Thoracic aorta (tissue), 2 donors: ENCODE measurements at places on chromosomes 2 and 18.

- no peak for DNase-seq
Observed at GRCh38 chr2:44135771-44136170, 32.9 kb upstream of the PPM1B start.

GRCh38 chr2:30368258-30368657 is 78.8 kb upstream of the LCLAT1 start:
- DNase-seq = no peak

GRCh38 chr2:5665066-5665465 is 27.1 kb upstream of the SOX11 start:
- DNase-seq = no peak

GRCh38 chr2:64328756-64329155 is 125.2 kb upstream of the LGALSL start:
- DNase-seq = no peak

GRCh38 chr2:146949400-146949799 is 895.4 kb upstream of the ACVR2A start:
- no peak for DNase-seq

DNA sequence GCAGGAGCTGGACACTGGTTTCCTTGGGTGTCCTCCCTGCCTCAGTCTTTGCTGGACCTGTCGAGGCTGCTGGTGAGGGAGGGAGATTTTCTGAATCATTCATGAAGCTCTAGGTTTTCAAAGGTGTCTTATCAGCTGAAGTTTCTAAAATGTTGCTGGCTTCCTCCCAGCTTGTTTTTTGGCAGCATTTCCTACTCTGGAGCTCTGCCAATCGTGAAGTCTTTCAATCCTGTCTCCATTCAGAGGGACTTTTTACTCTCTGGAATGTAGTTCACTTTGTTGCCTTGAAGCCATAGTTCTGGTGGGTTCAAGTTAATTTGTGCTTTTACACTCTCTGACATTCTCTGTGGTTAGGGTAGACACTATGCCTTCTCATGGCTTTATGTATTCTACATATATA is 23.9 kb downstream of the SNTG2 start:
- DNase-seq = no peak

GRCh38 chr2:115083225-115083624 is 640.8 kb downstream of the DPP10 start:
- no peak for DNase-seq

DNA sequence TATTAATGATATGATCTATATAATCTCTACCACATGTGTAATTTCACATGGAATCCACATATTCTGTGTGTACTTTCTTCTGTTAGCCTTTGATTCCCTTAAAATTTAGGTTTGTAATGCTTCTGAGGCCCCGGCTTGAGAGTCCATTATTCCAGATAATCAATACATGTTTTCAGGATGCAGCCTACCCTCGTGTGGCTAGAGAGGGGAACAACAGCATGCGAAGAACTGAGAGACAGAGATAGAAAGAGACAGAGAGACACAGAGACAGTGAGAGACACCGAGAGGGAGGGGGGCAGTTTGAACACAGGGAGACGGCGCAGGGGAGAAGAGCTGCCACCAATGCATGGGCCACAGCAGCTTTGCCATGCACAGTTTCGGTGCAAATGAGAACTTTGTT is 185.4 kb downstream of the SNTG2 start:
- DNase-seq = no peak

DNA sequence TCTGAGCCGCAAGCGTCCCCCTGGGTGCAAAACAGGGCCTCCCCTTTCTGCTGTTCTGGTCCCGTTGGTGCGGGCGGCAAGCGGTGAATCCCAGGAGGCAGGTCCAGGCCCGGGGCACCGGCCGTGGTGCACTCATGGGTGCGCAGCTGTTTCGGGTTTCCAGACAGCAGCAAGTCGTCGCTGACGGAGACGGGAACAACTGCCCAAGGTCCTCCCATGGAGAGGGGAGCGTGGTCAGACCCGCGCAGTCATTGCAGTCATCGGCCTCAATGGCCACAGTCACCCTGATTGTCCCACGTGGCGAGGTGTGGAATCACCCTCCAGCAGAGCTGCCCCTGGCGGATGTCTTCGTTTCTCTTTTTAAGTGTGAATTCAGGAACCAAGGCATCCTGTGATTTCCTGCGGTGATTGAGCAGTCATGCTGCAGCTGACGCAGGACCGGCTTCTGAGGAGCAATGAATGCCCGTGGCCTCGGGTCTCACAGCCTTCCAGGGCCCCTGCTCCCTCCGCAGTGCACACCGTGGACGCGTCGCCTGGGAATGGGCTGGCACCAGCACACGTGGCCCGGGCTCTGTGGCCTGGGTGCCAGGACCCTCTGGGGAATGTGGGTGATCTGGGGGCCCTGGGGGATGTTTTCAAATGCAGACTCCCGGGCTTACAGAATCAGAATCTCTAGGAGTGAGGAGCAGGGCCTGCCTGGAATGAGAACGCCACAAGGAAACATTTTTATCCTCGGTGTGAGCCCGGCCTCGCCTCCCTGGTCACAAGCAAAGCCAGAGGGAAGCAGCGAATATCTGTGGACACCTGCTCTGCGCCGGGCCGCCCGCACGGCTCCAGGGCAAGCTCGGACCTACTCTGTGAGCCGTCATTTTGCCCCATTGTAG is 244.2 kb upstream of the SALL3 start:
- no peak for DNase-seq

DNA sequence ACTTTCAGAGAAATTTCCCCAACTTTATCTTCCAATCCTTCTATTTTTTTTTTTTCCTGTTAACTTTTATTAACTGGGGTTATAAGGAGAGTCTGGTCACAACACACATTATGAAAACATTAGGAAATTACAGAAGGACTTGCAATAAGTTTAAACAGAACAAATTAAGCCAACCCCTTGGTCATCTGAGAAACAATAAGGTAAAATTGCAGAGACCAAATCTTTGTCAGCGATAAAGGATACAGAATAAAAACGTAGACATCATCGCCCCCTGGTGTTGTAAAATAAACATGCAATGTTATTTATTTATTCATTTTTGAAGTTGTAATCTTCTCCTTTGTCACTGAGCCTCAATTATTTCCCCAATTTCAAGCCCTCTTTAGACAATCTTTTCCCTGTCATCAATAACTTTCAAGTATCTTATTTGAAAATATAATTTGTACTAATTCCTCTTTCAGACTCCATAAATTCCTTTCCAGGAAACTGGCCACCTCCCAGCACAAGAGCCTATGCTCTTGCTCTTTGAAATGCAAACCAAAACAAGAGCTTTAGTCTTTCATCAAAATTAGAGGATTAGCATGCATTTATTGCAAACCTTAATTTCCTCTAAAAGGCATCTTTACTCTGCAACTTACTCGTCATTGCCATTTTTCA is 19.5 kb downstream of the G6PC2 start:
- no peak for DNase-seq

DNA sequence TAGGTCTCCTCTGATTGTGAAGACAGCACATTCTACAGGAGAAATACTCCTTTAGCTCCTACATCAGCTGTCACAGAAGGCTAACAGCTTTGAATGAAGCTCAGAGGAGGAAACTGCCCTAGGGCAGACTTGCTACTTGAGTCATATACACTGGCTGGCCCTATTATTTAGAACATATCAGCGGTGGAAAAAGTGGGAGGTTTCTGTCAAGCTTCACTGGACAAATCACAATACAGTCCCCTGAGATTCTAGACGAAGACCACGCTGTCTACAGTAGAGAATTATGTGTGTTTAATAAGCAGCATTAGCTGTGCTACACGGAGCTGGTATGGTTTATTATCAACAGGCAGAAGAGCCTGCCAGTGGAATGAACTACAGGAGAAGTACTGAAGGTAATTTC is 230.9 kb upstream of the FSIP2 start:
- DNase-seq = no peak

- no peak for DNase-seq
Observed at GRCh38 chr18:76982038-76982437, 150.5 kb downstream of the MBP start.

GRCh38 chr2:237858294-237859081 is 935 bp upstream of the RAMP1 start:
- no peak for DNase-seq

DNA sequence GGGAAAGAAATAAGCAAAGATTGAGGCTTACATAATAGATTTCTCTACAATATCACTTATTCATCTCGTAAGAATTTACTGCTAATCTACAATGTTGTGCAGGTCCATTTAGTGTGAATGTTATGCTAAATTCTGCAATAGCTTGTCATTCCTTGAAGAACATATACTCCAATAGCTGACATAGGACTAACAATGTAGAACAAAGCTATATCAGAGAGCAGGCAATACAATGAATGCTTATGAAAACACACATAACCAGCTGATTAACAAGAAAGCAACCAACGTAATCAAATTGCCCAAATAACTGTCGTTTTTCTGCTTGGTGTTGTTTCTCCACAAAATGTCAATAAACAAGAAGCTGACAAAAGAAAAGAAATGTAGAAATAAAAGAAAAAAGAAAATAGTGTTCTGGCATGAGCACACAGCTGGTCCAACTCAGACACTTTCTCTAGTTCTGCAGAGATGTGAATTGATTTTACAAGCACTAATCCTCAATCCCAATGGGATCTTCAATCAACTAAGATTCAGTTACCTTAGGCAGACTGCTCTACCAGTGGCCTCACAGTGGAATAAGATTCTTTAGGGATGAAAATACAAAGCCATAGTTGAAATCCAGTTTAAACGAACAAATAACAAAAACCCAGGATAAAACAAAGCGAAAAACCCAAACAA is 1024.7 kb upstream of the PIK3C3 start:
- no peak for DNase-seq

DNA sequence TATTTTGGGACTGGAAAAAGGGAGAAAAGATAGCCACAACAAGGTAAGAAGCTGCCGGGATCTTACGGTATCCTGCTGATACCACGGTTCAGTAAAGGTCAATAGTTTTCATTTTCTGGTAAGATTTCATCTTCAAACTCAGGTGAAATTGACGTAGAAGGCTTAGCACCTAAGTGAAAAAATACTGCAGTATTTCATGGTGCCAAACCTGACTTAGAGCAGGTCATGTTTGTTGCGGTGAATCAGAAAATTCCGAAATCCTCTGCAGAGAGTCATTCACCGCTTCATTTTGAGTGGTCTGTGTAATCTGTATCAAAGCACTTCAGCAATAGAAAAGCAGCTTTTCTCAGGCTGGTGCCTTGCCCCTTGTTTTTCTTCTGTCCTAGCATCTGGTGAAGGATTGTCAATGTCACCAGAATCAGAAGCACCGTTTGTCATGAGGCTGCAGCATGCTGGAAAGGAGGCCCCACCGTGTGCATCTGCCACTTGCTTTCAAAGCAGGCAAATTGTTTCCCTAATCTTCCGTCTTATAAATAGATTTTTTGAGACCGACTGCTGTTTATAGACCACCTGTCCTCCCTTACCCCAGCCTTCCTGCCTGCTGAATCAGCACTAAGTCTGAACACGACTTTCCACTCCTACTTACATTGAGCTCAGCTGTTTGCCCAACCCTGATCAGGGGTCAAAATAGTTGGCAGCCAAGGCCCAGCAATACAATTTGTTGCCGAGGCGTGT is 156.3 kb downstream of the EML6 start:
- no peak for DNase-seq

DNA sequence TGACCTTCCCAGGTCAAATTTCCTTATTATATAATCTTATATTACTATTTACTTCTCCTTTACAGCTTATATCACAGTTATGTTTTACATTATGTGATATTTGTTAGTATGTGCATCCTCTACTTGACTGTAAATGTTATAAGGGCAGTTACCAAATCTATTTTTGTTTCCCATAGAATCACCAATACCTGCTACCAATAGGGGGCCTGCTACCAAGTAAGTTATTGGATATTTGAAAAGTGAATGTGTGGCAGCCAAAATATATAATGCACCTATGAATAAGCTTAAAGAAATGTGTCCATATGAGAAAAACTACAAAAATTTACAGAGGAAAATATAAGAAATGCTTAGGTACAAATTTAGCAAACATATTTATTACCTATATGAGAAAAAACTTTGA is 23.9 kb upstream of the CTAGE1 start:
- no peak for DNase-seq

DNA sequence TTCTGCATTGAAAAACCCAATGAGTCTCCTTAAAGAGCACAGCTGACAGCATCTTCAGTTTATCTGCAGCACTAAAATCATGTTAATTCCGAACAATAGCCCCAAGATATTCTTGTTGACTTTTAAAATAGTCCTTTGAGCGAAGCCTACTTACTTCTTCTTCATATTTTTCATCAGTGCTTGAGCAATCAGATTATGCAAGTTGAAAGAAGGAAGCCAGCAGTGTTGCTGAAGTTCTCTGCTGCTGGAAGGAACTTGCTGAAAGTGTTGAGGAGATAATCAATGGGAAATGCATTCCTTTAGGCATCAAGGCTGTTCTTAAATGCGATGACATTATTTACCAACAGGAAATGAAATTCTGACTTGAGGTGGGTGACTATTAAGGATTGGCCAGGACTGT is 105.9 kb upstream of the SNTG2 start:
- no peak for DNase-seq

- DNase-seq = no peak
Observed at GRCh38 chr2:131077966-131078365, 15.3 kb downstream of the FAM168B start.

DNA sequence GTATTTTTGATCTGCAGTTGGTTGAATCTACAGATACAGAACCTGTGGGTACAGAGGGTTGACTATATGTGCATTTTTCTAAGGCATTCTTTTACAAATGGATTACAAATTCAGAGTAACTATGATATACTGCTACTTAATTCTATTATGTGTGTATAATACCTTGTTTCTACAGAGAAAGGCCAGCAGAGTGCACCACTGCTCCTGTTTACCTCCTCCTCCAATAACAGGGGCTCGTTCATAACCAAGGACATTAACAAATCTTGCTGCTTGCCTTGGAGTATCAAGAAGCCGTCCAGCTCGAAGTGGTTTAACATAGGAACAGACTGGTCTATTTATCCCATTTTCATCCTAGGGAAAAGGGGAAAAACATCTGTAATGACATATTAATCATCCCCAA is 16.4 kb downstream of the CEP76 start:
- DNase-seq = no peak

- DNase-seq = no peak
Observed at GRCh38 chr2:28956415-28956826, 24.7 kb upstream of the TOGARAM2 start.

- DNase-seq = no peak
Observed at GRCh38 chr2:23592898-23593751, 208.1 kb downstream of the KLHL29 start.

DNA sequence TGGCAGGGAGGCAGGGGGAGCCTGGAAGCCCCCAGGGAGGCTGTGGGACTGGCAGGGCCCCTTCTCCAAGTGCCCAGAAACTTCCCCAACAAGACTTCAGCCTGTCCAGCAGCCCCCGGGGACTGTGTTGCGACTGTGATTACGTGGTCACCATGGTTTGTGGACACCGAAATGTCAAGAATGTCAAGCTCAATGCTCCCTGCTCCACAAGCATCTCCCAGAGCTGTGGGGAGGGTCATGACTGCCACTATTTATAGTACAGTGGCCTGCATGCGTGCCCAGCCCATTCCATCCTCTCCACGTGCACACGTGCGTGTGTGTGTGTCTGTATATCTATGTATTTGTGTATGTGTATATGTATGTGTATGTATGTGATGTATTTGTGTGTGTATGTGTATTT is 93.8 kb upstream of the MBOAT2 start:
- no peak for DNase-seq
